ENCODE measurements at places on chromosomes 7 and 10. TPM values are rescaled to one million over a fixed set of nuclear protein-coding genes. Genes with fewer than 3 reads are reported as not detected.
A peak's percentile ranks its signal among the peaks of the same experiment; 100 is the strongest.

- no peak for DNase-seq
Observed at GRCh38 chr7:68272507-68272906, 1275.9 kb downstream of the TYW1 start.

DNA sequence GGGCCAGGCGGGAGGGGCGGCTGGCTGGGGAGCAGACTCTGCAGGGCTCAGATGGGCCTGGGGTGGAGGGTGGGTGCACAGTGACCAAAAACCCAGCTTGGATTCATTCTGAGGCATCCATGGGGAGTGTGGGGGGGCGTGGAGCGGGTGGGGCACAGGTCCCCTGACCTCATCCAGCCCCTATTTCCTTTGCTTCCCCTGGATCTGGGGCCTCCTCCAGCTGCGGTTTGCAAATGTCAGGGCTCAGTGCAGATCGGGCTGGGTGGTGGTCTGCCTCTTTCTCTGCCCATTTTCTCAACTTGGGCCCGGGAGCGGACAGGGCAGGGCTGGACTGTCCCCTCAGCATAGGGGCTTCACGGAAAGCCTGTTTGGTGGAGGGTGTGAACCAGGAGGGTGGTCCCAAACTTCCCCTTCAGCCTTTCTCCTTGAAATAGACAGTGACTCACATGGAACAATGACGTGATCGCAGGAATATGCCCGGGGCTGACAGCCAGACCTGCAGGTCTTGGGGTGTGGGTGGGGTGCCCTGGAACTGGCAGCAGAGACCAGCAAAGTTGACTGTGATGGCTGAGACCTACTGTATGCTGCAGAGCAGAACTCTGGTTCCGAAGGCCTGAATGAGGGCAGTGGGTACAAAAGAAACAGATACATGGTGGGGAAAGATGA lies 72.9 kb upstream of the PODXL start:
- DNase-seq: no peak

DNA sequence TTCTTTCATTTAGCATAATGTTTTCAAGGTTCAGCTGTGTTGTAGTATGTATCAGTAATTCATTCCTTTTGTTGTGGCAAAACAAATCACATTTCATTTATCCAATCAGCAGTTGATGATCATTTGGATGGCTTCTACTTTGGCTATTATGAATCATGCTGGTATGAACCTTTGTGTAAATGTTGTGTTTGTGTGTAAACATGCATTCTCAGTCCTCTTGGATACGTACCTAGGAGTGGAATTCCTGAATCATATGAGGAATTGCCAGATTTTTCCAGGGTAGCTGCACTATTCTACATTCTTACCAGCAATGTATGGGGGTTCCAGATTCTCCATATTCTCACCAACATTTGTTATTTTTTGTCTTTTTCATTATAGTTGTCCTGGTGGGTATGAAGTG lies 578.5 kb upstream of the MKI67 start:
- DNase-seq: no peak

DNA sequence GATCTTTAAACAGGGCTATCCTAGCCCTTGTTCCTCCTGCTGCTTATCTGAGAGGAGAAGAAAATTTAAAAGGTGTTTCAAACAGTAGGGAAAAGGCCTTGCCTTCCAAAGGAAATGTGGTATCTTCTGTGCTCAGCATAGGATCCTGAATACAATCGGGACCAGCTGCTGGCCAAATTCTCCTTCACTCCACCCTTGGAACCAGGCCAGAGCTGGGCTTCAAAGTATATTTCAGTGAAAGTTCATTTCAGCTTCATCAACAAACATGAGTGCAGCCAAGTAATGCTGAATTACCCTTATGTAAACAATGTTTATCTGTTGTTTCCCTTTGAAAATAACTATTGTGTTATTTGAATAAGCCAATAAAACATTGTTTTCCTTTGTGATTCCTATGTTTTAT lies 146.5 kb upstream of the MEOX2 start:
- DNase-seq: no peak

GRCh38 chr7:68269405-68269804 lies 1272.8 kb downstream of the TYW1 start:
- DNase-seq: no peak

DNA sequence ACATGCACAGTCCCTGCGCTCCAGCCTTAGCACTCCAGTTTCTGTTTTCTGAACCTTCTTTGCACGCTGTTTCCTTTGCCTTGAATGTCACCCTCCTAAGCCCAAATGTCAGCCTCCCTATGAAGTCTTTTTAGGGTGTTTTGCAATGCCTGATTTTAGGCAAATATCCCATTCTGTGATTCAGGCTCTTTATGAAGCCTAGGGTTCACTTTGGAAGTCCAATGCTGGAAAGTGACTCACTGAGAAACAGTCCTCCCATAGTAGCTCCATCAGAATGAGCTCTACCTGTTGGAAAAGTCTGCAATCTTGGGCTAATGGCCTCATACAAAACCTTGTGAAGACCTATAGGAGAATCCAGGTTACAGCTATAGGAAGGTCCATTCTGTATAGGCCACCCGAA lies 5.3 kb downstream of the LAMB4 start:
- no peak for DNase-seq

GRCh38 chr10:103501186-103501585 lies 7.7 kb downstream of the NEURL1 start:
- no peak for DNase-seq

DNA sequence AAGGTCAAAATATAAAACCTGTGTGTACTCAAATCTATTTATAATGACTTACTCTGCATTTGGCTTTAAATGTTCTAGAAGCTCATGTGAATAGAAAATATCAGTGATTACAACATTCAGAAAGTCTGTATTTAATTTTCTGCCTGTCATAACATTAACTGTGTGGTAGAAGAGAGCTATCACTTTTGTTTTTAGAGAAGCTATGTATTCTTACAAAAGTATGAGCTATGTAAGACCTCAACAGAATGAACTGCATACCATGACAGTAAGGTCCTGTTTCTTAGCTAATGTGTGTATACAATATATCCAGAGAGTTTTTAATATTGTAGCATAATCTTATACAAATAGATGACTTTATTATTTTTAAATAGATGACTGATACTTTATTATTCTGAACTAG lies 61.5 kb downstream of the PTN start:
- no peak for DNase-seq

DNA sequence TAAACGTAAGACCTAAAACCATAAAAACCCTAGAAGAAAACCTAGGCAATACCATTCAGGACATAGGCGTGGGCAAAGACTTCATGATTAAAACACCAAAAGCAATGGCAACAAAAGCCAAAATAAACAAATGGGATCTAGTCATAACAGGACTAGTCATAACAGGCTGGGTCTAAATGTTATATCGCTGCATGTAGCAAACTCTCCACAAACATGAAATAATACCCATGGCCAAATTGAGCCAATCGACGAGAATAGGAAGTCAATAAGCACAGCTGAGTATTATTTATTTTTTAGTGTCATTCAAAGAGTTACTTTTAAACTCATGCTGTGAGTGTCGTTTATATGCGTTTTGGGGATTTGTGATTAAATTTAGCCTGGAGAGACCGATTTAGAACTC lies 225.1 kb downstream of the TFEC start:
- no peak for DNase-seq

DNA sequence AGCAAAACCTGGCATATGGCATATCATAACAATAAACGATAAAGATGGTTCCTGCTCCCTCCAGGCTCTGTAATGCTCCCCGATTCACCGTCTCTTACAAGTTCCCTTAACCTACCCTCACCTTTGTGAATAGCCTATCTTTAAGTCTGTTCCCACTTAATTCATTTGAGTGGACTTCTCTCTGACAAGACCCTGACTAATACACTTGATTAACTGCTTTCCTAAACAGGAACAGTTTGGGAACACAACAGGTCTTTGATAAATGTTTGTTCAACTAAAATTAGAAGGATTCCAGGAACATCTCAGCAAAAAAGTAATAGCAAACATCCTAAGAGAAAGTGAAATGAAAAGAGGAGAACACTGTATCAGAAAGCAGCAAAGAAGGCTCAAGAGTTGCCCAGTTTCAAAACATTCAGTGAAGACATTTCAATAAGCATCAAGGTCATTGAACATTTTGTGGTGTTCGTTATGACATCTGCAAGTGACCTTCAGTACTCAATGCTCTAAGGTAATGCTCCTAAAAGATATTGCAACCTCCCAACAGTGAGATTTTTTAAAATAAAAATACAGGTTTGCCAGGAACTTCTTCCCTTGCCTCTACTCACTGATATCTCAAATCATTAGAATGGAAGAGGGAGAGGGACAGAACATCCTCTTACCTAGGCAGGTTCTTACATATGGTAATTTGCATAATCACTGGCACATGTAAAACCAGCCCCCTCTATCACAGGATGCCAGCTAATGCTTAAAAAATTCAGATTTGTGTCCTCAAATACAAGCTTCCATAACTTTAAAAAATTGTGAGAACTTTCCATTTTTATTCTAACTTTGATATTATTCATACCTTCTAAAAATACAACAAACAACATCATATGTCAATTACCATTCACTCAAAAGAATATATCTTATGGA lies 11.4 kb upstream of the ARHGAP12 start:
- DNase-seq: no peak

GRCh38 chr10:32232378-32232777 lies 114.6 kb downstream of the EPC1 start:
- DNase-seq: no peak

DNA sequence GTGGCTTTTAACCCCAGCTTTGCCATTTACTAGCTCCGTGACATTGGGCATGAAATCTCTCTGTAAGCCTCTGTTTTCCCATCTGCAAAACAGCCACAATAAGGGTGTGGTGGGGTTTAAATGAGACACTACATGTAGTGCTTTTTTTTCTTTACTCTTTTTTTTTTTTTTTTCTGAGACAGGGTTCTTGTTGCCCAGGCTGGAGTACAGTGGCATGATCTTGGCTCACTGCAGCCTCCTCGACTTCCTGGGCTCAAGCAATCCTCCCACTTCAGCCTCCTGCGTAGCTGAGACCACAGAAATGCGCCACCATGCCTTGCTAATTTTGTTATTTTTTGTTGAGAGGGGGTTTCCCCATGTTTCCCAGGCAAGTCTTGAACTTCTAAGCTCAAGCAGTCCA lies 8.3 kb upstream of the DENND10 start:
- DNase-seq: no peak

- no peak for DNase-seq
Observed at GRCh38 chr7:75038508-75038907, 35.1 kb downstream of the RCC1L start.

DNA sequence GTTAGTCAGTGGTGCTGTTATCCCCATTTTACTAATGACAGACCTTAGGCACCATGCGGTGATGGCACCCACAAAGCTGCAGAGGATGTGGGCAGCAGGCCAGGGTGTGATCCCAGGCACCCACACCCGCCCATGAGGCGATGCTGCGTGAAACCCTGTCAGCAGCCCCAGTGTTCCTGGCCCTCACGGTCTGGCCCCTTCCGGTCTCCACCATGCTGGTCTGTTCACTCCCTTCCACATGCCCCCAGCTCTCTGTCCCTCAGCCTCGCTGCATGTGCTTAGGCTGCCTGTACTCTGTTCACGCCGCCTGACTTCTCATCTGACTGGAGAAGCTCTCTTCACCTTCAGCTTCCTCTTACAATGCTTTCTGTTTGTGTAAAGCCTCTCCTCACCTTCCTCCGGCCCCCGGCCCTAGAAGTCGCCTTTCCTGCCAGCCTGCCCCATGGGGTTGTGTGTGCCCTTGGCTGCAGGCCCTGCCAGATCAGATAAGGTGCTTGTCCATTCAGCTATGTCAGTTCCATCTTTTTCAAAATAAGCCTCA lies 17.6 kb upstream of the ORAI2 start:
- DNase-seq: peak; percentile 48

GRCh38 chr7:45652630-45653029 lies 78.5 kb downstream of the ADCY1 start:
- no peak for DNase-seq

- DNase-seq: no peak
Observed at GRCh38 chr7:123260428-123260960, 60.7 kb upstream of the SLC13A1 start.

GRCh38 chr10:68578974-68579373 lies 18.8 kb downstream of the TET1 start:
- DNase-seq: no peak

DNA sequence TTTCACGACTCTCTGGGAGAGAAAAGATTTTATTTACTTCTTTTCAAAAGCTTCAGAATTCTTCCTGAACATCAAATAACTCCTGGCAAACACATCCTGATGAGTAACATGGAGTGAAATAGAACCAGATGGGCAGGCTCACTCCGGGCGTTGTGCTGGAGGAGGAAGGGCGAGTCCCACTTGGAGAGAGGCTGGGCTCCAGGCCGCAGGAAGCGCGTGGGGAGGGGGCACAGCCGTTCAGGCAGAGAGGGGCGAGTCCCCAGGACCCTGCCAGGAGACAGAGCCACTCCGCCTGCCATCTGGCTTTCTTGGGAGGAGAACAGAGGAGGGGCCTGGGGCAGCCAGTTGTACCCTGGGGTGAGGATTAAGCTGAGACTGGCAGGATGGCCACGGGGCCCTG lies 265.9 kb upstream of the ZMIZ1 start:
- no peak for DNase-seq

GRCh38 chr10:30463944-30464451 lies 30.0 kb downstream of the MAP3K8 start:
- DNase-seq: no peak

GRCh38 chr7:117071551-117071950 lies 118.2 kb downstream of the ST7 start:
- DNase-seq: no peak

GRCh38 chr7:10612950-10613349 lies 360.7 kb upstream of the PHF14 start:
- no peak for DNase-seq

- no peak for DNase-seq
Observed at GRCh38 chr10:43391496-43391895, 17.5 kb downstream of the HNRNPF start.

DNA sequence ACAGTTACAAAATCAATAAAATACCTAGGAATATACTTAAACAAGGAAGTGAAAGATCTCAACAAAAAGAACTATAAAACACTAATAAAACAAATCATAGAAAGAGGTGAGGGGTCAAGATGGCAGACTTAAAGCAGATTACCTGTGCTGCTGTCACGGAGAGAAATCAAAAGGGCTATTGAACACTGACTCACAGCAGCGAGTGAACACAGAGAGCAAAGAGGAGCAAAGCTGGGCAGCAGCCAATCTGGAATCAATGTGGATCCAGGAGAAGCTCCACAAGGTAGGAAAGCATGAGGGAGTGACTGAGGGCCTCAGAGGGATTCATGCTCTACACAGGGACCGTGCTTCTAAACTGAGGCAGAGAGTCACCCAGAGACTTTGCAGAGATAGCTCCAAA lies 562.0 kb upstream of the SEMA3D start:
- no peak for DNase-seq

- no peak for DNase-seq
Observed at GRCh38 chr10:98268694-98269431, 869 bp upstream of the LOXL4 start.

The EGFR gene
- not detected for total RNA-seq

The GPNMB gene
- 1.4 TPM for total RNA-seq

The CCDC172 gene
- not detected for total RNA-seq

The AGAP5 gene
- 14.7 TPM for total RNA-seq

The ACHE gene
- 0.79 TPM for total RNA-seq

The MYL7 gene
- total RNA-seq: not detected

The SOSTDC1 gene
- total RNA-seq: not detected

The MSMB gene
- total RNA-seq: not detected

The MMRN2 gene
- total RNA-seq: 0.10 TPM

The GUSB gene
- 52.3 TPM for total RNA-seq

The GOLGA7B gene
- 14.9 TPM for total RNA-seq

The TMEM26 gene
- not detected for total RNA-seq

The PLAC9 gene
- total RNA-seq: not detected

The CPED1 gene
- total RNA-seq: 0.96 TPM

The CRHR2 gene
- total RNA-seq: not detected
